ENCODE measurements at places on chromosomes 6 and 20.

DNA sequence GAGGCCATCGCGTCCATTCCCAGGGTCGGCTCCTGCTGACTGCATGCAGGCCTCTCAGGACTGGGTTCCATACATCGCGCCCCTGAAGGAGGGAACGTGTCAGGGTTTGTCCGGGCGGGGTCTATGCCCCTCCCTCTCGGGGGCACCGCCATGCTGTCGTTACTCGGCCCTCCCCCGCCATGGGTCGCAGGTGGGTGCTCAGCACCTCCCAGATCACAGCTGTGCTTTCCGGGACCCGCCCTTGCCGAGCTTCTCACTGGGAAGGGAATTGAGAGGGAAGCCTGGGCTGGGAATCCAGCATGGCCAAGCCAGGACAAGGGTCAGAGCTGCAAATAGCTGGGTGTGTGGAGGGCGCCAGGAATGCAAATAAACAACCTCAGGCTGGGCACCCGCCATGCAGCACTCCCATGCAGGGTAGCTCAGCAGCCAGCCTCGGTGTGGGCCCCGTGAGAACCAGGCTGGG lies at the start of gene FRMD1:
TSS of gene FRMD1 (minus strand) at position 270 of the 463 bp plus-strand sequence. CDS start at position 152, 118 bp downstream.
- no peak for ATAC-seq

GRCh38 chr6:112503091-112503596 lies 156.0 kb downstream of the RFPL4B start:
- no peak for ATAC-seq

DNA sequence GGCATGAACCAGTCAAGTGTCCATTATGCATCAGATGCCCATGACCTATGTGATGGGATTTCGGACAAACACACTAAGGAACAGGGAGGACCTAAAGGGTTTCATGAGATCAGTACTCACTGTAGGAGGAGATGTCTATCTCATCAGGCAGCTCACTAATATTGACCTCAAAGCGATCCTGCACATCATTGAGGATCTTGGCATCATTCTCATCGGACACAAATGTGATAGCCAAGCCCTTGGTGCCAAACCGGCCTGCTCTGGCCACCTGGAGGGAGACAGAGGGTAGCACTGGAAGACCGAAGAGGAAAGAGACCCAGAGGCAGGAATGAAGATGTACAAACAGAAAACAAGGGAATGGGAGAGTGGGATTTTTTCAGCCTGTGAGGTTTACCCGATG lies 1.9 kb downstream of the MCCD1 start:
- ATAC-seq = no peak

DNA sequence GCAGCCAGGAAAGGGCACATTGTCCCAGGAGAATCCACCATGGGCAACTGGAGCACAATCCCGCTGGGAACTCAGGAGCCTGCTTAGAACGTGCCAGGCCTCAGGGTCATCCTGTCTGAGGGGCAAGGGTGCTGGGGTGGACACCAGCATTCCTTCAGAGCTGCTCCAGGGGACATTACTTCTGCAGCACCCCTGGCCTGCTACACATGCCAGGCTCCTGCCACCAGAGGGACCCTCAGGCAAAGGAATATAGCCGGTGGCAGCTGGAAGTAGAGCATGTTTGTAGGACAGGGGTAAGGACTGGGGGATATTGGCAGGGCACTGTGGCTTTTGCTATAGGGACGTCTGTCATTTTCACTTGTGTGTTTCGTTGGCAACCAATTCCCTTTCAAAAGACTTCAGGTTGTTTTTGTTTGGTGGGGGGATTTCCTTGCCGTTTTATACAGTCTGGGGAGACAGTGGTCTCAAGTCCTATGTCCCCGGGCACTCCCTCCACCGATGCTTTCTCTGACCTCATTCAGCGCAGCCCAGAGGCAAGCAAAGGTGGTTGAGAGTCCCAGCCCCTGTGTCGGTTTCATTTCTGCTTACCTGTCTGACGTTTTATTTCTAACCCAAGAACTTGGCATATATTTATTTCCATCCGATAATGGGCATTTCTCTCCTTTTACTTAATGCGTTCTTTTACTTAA lies 130.8 kb downstream of the JPH2 start:
- peak; percentile 43 for ATAC-seq

GRCh38 chr6:141077355-141078333 lies 1055.1 kb upstream of the GJE1 start:
- peak; percentile 41 for ATAC-seq

DNA sequence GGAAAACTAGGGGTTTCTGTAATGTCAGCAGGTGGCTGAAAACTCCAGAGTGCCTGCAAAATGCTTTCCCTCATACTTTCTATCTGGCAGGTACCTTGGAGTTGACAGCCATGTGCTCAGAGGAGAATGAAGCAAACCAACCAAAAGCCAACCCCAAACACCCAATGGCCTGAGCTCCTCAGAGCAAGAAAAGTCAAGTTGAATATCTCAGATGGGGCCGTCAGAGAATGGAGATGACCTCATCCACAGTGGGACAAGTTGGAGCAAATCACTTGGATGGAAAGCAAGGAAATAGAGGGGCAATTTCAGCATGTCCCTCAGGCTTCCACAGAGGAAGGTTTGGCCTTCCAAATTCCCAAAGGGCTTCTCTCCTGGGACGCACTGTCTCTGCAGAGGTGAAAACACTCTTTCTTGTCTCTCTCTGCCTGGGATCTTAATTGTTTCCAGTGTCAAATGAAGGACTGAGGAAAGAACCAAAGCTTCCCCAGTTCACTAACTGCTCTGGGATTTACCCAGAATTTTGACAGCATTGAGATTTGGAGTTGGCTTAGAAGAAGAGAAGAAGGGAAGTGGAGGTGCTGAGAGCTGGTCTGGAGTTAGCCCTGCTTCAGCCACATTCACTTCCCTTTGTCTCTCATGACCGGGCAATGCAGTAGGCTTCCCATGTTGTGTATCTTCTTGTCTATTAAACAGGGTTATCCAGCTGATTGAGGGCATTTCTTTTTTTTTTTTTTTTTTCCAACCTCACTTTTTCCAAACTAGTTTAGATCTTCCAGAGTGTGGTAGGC lies 42.2 kb downstream of the PRND start:
- no peak for ATAC-seq

GRCh38 chr6:26269531-26270485 lies 95.2 kb upstream of the BTN3A2 start:
- no peak for ATAC-seq

GRCh38 chr6:28239636-28240035 lies 12.4 kb downstream of the ZKSCAN4 start:
- no peak for ATAC-seq

- ATAC-seq = no peak
Observed at GRCh38 chr20:10982692-10983091, 308.9 kb upstream of the JAG1 start.

DNA sequence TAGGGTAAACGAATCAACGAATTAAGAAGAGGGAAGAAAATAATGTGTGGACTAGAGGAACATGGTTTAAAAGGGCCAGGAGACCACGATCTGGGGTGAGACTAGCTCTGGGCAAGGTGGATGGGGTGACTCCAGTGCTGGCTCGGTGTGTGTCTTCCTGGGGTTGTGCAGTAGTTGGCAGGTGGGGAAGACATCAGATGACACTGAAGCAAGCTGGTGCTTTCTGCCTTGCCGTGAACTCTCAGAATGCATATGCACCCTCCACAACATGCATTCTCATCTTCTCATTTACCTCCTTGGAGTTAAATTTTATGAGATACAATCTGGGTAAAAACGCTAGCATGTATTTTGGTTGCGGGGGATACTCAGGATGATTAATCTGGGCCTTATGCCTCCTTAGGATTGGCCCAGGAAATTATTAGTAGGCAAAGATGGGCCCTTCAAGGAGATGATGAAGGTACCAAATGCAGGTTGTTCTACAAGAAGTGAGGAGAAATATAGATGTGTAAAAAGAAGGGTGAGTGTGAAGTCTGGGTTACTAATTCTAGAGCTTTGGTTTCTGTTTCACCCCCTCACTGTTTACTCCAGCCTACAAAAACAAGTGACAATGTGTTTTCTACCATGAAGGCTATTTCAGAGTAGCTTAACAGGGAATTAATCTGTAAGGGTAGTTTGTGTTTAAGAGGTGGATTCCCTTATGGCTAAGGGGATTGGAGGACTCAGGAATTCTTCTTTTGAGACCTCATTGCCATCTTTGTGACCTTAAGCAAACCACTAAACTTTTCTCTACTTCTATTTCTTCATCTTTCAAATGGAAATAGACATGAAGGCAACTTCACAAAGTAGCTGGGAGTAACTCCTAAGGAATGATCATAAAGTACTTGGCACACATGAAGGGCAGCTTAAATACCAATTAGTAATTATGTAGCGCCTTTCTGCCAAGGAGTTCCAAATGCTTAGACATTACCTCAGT lies 71.0 kb upstream of the SUPT3H start:
- ATAC-seq = peak; percentile 68

DNA sequence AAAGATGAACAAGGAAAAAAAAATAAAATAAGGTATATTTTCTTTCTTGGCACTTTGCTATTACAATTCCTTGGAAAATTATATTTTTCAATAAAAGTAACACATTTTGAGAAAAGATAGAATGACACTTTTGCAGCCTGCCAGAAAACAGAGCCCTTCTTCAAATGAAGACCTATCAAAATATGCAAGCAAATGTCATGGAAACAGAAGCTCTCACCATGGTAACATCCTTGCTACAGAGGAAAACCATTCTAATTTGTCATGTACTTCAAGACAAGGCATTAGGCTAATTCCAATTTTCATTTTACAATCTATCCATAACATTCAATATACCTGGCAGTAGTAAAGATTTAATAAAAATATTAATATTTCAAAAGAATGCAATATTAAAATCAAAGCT lies 177.9 kb downstream of the RNGTT start:
- ATAC-seq = no peak

GRCh38 chr6:15297895-15298590 lies 52.2 kb downstream of the JARID2 start:
- no peak for ATAC-seq

GRCh38 chr20:20259533-20259932 lies 108.4 kb upstream of the INSM1 start:
- ATAC-seq = no peak

DNA sequence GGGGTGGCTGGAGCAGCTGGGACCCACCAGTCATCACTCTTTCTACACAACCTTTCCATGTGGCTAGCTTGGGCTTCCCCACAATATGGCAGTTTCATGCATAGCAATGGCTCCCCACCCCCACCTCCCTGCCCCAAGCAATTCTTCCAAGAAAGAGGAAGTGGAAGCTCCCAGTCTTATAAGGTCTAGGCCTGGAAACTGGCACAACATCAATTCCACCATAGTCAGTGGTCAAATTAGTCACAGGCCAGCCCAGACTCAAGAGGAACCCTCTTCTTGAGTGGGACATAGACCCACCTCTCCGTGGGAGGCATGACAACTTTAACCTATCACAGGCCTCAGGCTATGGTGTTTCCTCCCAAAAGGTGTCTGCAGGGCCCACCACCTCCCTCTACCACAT lies 17.7 kb downstream of the TGM6 start:
- ATAC-seq = no peak

GRCh38 chr6:74742793-74743508 lies 462.9 kb downstream of the COL12A1 start:
- no peak for ATAC-seq

DNA sequence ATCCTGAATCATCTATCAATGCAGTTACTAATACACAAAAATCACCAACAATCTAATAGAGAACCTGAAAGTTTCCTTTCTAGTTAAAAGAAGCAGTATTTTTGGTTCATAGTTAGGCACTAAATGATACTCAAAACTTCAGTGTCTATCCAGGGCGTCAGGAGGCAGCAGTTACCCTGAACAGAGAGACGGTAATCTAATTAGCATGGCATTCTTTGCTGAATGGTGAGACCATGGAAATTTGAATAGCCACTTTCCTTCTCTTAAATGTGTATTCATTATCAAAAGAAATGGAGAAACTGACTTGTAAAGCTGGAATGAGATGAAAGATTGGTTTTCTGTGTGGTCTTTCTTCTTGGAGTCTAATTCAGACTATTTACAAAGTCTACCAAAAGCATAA lies 146.6 kb upstream of the BMP5 start:
- ATAC-seq = no peak

DNA sequence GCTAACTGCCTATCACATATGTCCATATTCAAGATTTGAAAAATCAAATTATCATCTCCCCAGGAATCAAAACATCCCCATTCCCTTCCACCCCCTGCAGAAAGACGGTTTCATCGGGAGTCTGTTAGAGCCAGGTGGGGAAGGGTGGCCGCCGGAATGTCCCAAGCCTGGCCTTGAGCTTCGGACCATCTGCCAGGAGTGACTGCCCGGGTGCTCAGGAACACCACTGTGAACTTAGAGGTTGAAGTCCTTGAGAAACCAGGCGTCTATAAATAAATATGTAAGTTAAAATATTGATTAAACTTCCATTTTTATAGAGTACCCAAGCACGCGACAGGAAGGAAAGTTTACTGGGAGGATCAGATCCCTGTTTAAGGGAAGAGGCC lies 250.8 kb downstream of the DLL1 start:
- ATAC-seq = no peak

DNA sequence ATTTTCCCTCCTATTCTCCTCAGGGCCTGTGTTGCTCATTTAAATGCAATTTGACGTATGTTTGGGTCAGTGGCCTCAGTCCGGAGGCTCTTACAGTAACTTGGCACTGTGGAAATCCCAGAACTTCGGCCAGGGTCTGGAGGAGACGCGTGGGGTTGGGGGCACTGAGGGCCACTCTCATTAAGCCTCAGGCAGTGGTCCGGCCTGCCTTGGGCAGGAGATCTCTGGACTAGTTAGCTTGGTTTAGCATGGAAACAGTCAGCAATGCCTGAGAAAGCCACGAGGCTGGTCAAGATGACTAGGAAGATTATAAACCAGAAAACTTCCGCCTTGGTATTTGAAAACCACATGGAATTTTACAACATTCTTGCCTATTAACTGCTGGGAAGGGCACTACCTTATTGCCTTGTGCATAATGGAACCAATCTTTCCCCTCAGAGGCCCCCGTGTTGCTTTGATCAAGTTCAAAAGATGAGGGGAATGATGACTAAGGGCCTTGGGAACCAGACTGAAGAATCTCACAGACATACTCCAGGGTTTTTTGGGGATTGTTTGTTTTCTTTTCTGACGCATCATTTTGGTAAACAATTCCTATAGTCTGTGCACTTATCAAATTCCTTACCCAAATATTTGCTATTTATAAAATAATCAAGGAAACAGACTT lies 206.0 kb upstream of the PREP start:
- no peak for ATAC-seq

- no peak for ATAC-seq
Observed at GRCh38 chr6:37785002-37785662, 34.4 kb upstream of the ZFAND3 start.

DNA sequence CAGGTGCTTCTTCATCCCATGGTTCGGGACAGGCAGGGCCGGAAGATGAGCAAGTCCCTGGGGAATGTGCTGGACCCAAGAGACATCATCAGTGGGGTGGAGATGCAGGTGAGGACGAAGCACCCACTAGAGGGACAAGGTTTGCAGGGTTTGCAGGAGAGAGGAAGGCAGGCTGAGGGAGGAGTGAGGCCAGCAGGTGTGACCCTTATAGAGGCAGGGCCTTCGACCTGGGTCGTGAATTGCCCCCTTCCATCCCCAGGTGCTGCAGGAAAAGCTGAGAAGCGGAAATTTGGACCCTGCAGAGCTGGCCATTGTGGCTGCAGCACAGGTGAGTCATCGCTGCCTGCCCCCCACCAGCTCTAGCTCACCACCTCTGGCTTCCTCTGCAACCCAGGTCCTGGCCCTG lies 8.4 kb downstream of the VARS2 start:
- no peak for ATAC-seq
